NCI-H187 treated with DMSO at 0.1 percent for 48 hours (cell line): ENCODE measurements at places on chromosomes 16 and 17.

GRCh38 chr17:77148077-77148939, 7.5 kb downstream of the SEC14L1 start:
- no peak for DNase-seq

DNA sequence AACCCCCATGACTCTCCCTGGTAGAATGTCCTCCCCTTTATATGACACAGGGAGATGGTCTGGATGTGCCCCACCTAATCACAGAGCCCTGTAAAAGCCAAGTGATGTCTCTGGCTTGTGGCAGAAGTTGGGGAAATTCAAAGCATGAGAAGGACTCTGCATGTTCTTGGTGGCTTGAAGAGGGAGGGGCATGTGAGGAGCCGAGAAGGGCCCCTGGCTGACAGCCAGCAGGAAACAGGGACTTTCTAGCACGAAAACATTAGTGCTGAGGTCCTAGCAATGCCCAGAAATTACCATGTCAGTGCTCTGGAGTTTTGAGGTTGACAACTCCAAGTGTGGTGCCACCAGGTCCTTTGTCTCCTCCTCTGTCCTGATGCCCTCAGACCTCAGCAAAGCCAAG, 75.9 kb downstream of the USP22 start:
- no peak for DNase-seq

- DNase-seq = no peak
These were observed at the start of gene CENPV for GRCh38 chr17:16353317-16354174. Gene CENPV, minus strand, starts transcription at chr17:16353469. Its CDS starts 33 bp downstream, at chr17:16353436.

DNA sequence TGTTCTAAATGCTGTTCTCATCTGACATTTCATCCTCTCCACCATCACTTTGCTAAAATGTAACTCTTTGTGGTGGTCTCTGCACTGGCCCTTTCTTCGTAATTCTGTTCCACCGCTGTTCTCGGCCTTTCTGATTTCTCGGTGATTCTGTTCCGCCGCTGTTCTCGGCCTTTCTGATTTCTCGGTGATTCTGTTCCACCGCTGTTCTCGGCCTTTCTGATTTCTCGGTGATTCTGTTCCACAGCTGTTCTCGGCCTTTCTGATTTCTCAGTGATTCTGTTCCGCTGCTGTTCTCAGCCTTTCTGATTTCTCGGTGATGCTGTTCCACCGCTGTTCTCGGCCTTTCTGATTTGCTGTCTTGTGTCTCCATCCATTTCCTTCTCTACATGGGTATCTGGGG, 12.3 kb downstream of the FOXF1 start:
- DNase-seq = no peak

DNA sequence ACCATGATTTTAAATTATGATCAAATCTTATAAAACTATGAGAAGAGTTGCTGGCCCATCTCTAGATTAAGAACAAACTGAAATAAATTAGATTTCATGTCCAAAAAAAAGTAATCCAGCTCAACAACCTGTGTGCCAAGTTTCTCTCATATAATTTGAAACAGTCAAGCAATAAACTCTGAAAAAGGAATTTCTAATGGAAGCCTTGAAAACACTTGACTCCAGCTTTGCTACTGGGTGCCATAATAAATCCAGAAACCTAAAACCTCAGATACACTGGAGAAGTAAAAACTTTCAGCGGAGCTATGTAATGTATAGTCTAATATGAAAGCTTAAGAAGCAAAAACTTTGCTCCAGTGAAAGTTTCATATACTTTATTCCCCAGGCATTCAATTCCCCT, 25.5 kb downstream of the RPGRIP1L start:
- DNase-seq = no peak

GRCh38 chr17:69884356-69884755, 190.7 kb upstream of the KCNJ16 start:
- no peak for DNase-seq
